ENCODE measurements at places on chromosomes 5 and 9. TPM values are rescaled to one million over a fixed set of nuclear protein-coding genes. Genes with fewer than 3 reads are reported as not detected.

Gene PCDH1
- polyA plus RNA-seq: 18.7 TPM

Gene INSL4
- not detected for polyA plus RNA-seq

Gene SYK
- 28.3 TPM for polyA plus RNA-seq

Gene ZNF366
- polyA plus RNA-seq: 4.2 TPM

Gene CCL28
- polyA plus RNA-seq: 4.3 TPM

Gene MYORG
- polyA plus RNA-seq: 8.9 TPM

Gene TMEM215
- polyA plus RNA-seq: 0.24 TPM

Gene EGFLAM
- 9.6 TPM for polyA plus RNA-seq

Gene CDC25C
- 8.9 TPM for polyA plus RNA-seq

Gene MYMK
- polyA plus RNA-seq: not detected

Gene PITX1
- polyA plus RNA-seq: not detected

Gene GFRA3
- polyA plus RNA-seq: 3.4 TPM

DNA sequence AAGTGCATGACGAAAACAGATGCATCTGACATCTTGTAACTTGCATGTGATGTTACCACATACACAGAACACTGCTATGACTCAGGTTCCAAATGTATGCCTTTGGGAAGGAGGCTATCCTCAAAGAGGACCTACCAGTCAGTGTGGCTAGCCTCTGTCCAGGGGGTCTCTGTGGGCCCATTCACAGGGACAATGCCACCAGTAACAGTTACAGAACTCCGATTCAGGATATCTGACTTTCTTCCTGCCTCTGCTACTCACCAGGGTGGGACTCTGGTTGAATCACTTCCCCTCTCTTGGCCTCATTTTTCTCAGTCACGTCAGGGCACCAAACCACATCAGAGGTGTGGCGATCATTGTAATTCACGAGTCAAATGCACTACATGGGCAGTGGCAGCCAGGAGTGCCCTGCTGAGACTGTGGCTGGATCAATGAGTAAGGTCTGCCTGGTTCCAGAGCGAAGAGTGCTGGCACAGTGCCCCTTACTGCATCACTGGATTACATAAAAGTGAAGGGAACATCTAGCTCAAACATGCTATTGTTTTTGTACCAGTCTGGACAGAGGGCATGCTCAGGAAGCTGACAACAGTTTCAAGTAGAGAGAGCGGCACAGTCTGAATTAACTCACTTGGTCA is 13.2 kb downstream of the ATOX1 start:
- DNase-seq: no peak

DNA sequence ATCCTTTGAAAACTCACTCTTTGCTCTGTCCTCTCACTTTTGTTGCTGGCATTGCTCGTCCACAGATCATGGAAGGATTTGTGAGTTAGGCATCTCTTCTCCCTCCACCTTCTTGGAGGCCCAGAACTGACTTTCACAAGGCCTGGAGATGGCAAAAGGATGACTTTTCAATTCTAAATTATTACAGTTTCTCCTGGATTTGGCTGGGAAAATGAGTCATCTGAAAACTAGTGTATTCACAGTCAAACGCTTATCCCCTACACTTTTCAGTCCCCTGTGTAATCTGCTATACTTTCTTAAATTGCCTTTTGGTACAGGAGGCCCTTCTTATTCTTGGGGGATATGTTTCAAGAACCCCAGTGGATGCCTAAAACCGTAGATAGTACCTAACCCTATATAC is 35.6 kb downstream of the ADRA1B start:
- DNase-seq: no peak

DNA sequence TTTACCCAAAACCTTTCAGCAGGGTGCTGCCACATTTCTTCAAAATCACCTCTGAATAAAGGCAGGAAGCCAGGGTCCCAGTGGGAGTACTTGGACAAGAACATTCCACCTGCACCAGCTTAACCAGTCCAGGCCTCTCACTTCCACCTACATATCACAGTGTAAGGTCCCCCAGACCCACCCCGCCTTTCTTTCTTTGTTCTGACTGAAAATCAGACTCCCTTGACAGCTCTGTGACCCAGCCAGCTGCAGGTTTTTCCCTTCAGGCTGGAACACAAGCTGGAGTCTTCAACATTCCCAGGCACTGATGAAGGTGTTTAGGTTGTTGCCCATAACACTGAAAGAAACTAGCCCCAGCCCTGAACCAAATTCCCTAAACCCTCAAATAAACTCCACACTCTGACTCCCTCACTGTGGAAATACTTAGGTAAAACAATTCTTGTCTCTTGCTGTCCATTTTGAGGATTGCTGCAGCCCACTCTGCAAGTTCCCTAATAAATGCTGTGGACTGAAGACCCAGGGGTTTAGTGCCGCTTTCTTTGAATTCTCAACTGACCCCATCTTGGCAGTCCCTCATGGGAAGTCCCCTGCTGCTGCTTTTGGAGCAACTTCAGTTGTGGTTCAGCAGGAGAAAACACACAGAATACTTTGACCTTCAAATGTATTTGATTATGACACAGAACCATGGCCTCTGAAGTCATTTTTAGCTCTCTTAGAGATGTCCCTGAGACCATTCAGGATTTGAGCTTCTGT is 24.8 kb downstream of the P4HA2 start:
- no peak for DNase-seq

- no peak for DNase-seq
Measured at GRCh38 chr5:172944741-172945140, 14.5 kb upstream of the RPL26L1 start.

DNA sequence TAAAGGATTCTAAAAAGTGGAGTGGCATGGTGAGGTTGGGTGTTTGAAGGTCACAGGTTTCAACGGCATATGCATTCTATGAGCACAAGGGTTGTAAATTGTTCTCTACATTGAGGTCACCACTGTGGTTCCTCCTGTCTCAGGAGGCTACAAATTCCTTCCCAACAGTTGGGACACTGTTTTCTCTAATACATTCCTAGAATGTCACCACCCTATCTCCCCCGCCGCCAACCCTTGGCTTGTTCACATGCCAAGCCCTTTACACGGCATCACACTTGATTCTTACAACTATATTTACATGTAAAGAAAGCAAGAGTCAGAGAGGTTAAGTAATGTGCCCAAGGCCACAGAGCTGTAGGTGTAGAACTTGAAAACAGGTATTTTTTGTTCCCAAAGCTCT is 315.1 kb downstream of the RAB3C start:
- DNase-seq: no peak

DNA sequence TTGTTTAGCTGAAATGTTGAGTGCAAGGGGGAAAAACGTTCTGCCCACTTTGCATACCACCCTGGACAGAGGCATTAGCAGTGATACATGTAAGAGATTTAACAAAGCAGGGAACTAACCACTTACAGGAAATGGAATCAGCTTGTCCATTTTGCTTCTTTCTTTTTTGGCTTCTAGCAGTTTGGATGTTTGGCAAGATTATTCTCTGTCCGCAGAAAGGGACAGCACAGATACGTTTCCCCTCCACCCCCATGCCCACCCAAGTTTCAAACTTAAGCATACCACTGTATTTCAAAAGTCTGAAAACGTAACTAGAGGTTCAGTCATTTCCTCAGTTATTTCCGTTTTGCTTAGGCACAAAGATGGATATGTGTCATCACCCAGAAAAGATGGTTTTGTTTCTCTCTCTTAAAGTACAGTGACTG is 118.4 kb downstream of the GDNF start:
- no peak for DNase-seq

GRCh38 chr9:129826344-129826743 is 2.4 kb upstream of the TOR1A start:
- DNase-seq: no peak

DNA sequence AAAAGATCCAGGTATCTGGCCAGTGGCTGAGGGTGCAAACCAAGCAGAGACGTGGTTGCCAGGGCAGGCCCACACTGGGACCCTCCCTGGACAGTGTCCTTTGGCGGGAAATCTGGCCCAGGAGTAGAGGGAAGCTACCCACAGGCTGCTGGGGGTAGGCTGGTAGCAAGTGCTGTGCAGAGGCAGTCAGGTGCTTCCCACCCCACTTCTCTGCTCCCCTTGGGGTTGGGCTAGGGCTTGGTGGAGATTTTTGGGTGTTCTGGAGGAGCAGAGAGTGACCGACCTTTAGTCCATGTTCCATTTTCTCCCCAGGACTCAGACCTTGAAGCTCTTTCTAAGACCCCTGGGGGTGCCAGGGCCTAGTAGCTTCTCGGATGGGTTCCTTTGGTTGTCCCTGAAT is 5.6 kb downstream of the PRDM12 start:
- DNase-seq: no peak

DNA sequence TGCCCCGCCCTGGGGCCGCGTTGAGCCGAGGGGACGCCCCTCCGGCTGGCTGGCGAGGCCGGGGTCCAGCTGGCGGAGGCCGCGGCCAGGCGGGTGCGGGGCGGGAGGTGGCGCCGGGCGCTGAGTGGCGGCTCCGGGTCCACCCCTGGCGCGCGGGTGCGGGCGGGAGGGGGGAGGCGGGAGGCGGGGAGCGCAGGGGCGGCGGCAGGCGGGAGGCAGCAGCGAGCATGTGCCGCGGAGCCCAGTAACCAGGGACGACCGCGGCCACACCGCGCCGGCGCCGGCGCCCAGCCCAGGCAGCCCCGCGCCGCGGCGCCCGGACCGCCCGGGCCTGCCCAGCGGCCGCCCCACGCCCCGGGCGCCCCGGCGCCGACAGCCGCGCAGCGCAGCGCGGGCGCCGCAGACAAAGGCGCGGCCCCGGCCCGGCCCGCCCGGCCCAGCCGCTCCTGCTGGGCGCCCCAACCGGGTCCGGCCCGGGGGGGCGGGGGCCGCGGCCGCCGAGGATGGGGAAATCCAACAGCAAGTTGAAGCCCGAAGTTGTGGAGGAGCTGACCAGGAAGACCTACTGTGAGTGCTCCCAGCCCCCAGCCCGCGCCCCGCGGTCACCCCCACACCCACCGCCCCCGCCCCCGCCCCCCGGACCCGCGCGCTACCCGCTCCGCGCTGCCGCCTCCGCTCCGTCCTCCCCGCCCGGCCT is at the start of gene NCS1:
NCS1 (plus strand) TSS at position 244 of the 697 bp plus-strand sequence; CDS start at position 504, 260 bp downstream.
- no peak for DNase-seq

DNA sequence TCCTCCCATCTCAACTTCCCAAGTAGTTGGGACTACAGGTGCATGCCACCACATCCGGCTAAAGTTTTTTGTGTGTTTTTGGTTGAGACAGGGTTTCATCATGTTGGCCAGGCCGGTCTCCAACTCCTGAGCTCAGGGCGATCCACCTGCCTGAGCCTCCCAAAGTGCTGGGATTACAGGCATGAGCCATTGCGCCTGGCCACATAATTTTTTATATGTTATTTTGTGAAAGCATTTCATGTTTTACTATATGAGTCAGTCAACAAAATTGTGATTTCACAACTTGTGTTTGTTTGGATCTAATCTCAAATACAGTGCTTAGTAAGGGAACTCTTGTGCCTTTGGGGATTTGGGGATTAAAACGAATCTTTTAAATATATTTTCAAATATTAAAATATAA is 20.0 kb upstream of the FAM120AOS start:
- DNase-seq: no peak

GRCh38 chr5:75612226-75612569 is 945 bp downstream of the ANKDD1B start:
- no peak for DNase-seq

DNA sequence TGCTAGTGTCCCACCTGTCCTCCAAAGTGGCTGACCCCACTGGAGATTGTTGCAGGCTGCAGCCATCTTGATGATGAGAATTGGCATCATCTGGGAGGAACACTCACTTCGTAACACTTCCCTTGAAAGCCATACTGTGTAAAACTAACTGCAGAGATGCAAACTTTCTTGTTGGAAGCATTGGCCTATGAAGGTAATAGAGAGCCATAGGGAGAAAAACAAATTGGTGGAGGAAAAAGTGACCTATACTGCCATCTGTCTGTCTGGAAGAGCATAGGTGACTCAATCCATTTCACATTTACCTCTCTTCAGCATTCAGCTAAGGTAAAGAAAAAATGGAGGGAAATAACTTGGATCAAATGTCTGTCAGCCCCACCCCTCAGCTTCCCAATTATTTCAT is 473.4 kb downstream of the NTRK2 start:
- DNase-seq: no peak

DNA sequence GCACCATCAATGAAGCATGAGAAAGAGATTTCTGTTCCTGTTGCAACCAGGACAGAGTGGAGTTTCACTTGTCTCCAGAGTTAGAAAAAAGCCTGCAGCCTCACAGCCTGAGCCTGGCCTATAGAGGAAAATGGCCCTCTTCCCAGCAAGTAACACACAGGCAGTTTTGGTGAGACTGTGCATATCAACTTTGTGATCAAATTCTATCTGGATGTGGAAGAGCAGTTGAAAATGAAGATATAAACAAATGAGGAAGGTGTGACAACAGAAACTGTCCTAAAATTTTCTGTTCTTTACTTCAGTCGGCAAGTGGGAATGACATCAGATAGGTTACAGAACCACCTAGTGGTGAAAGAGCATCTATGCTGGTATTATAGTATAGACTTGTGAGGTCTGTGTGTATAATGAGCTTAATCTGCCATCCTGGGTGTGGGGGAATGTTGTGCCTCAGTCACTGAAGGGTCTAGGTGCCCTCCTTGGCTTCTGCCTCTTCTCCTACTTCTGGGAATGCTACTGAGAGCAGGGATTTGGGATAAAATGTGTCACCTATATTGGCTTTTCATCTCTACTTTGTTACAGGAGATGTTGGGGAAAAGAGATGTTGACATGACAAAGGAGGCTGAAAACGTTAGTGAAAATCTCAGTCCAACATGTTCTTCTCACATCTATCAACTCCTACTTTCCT is 28.2 kb downstream of the YIPF5 start:
- no peak for DNase-seq

DNA sequence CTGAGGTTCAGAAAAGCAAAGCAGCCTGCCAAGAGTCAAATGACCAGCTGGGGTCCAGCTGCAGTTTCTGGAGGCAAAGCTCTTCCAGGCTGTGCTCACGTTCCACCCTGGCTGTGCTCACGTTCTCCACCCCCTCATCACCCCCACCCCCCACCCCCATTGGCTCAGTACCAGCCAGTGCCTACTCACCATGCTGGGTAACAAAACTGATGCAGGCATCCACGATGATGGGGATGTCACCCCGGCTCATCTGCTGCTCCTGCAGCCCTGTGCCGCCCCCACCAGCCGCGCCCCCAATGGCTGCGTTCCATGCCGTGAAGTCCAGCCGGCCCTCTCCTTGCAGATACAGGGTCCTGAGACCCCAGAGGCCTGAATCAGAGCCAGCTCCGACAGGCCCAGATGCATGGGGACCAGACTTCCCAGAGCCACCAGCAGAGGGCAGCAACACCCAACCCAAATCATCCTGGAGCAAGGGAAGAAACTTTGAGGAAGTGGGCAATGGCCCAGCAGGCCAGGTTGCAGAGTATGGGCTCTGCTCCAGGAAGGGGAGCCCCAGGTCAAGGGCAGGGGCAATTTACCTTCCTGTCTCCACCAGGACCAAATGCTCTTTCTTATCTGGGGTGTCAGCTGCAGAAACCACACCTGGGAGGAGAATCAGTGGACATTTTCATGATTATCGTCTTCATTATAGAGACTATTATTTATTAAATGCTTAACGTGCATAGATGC is 13.7 kb upstream of the FCHSD1 start:
- no peak for DNase-seq

GRCh38 chr5:53943938-53944337 is 366.4 kb downstream of the ARL15 start:
- no peak for DNase-seq

DNA sequence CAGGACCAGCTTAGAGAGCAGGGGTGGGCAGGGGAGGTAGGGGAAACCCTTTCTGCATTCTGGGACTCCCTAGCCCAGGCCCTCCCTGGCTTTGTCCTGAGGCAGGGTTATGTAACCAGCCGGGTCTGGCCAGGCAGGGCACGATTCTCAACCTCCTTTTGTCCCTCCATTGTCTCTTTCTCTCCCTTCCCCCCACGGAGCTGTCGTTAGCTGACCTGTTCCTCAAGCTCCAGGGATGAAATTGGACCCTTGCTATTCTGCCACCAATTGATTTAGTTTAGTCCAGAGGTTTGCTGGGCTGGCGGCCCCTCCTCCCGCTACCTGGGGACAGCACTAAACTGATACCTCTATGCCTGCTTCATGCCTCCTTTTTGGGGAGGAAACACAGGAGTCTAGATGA is 9.4 kb upstream of the NDST1 start:
- no peak for DNase-seq
